ENCODE measurements at places on chromosomes 3 and 15.

DNA sequence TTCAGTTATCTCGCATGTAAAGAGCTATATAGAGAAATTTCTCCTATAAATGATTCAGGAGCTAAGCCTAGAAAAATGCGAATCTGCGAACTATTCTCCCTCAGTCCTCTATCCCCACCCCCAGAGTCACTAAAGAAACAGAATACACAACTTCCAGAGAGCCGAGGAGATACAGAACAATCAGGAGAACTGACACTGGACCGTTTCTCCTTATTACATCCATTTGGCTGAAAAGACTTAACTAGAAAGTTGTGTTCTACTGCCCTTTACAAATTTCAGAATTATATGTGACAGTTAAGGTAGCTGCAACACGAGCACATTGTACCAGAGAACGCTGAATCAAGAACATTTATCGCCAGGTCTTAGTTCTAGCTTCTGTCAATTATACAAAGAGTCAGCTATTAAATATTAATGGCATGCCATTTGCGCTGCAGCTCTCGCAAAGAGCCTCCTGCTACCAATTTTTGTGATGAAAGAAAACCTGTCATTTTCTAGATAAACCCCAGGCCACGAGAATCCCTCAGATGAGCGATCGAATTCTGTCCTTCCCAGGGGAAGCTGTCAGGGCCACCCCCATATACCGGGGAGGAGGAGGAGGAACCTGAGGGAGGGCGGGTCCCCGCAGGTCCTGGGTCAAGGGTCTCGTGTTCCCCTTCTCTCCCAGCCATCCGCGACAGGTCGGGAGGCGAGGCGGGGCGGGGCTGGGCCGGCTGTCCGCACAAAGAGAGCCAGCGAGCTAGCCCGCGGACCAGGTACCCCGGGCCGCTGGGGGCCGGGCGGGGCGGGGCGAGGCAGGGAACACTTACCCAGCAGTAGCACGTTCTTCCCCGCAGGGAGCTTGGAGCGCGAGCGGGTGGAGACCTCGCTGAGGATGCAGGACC, 878 bp downstream of the DYNC1LI1 start:
- peak; percentile 78 for DNase-seq

- DNase-seq = no peak
Measured at GRCh38 chr3:123791417-123791816, 92.7 kb downstream of the MYLK start.

DNA sequence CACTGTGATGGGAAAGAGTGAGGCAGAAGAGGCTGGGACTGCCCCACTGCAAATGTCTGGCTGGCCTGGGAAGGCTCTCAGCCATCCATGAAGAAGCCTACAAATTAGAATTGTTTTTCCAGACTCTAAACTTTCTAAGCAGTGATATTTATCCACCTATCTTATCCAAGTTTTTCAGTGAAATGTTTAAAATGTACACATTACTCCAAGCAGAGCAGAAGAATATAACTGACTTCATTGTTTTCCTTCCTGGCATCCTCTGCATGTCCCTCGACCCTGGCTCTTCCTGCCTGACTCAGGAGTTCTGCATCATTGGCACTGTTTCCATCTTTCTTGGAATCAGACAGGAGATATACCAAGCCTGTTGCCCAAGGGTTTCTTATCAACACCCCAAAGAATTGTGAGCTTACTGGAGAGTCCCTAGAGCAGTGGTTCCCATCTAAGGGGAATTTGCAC, 401.5 kb upstream of the PROK2 start:
- no peak for DNase-seq

- DNase-seq = no peak
Measured at GRCh38 chr3:73500321-73500720, 124.4 kb downstream of the PDZRN3 start.

GRCh38 chr15:44441095-44441501, 13.7 kb downstream of the CTDSPL2 start:
- no peak for DNase-seq

DNA sequence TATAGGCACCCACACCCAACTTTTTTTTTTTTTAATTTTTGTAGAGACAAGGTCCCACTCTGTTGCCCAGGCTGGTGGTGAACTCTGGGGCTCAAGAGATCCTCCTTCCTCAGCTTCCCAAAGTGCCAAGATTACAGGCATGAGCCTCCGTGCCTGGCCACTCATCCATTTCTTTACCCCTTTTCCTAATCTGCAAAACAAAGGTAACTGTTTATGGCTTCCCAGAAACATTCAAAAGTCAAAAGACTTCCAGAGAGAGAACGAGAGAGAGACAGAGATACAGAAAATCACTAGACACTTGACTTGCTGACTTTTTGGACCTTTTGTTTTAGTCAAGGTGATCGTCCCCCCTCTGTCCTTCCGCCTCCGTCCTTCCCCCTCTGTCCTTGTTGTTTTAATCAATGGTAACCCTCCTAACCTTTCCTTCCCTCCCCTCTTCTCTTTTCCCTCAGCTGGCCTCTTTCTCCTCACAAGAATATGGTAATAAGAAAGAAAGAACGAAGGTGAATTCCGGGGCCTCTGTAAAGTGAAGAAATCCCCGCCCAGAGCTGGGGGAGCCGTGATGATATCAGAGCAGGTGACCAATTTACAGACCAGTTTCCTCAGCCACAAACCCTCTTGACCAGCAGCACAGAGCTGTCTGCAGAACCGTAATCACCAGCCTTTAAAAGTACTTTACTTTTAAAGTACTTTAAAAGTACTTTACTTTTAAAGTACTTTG, 21.9 kb downstream of the KLHL6 start:
- DNase-seq = no peak

DNA sequence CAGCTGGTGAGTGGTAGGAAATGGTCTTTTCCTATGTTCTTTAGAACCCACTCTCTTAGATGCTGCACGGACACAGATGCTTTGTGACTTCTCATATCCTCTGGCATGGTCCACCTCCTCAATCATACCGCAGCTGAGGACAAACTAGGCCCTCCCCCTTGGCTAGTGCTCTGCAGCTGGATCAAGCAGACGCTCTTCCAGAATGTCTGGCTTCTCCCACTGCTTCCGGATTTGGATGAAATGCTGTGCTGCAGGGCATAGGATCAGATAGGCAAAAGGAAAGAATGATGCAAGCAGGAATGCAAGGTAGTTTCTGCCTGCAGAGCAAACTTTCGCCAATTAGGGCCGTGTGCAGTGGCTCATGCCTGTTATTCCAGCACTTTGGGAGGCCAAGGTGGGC, 75.7 kb upstream of the SLC4A7 start:
- DNase-seq = no peak

DNA sequence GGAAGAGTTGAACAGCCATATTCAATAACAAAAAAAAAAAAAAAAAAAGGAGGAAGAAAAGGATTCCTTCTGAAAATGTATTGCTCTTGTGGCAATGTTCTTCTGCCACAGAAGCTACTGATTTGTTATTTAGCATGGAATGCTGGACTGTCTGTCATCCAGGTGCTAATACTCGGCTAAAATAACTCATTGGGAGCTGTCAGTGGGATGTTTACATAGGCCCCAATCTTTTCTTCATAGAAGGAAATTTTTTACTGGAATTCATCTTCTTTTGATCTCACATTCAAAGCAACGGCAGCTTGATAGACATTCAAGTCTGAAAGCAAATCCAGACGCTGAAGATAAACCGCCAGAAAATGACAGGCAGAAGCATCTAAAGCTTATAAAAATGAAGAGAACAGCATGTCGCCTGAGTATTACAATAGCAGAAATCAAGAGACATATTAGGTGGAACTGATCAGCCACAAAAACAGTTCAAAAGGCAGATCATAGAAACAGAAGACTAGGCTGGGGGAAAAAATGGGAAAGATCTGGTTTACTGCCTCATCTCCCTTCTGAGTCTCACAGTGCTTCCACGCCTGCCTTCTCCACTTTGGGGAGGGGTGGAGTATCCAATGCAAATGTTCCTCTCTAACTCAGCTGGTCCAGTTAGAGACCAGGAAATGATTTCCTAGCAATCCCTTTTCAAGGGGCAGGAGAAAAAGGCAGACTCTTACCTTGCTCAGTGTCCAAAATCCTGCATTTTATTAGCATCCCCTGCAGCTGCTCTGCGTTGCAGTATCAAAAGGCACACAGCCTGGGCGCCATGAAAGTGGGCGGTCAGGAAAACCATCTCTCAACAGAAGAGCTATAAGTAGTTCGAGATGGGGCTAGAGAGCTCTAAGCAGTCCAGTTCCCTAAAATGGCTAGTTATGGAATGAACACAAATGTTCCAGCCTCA, 451.9 kb downstream of the FOXP1 start:
- DNase-seq = peak; percentile 64

DNA sequence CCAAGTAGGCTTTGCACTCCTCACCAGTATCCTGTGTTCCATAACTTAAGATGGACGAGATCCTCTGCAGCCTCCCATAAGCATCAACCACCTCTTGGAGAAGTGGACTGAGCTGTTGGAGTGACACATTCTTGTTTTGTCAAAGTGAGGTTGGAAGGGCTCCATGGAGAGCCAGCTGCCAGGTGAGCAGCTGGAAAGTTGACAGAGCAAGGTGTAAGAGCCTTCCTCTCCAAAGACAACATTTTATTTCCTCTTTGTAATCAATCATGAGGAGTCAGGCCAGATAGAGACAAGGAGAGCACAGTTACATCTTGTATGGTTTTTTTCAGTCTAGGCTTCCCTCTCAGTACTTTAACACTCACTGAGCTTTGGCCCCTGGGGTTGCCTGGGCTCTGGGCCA, 5.1 kb downstream of the ABI3BP start:
- no peak for DNase-seq

DNA sequence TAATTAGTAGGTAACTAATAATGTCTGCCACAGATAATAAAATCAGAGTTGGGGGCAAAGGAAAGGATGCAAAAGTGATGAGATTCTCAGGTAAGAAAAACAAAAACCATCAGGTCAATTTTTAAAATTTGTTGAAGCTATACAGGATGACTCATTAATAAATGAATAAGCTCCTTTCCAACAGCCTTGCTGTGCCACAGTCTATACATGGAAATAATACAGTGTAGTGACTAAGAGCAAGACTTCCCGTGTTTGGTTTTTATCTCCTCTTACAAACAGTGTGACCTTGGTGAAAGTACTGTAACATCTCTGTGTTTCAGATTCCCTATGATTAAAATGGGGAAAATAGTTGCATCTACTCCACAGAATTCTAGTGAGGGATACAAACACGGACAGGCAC, 331.6 kb downstream of the PYDC2 start:
- no peak for DNase-seq

DNA sequence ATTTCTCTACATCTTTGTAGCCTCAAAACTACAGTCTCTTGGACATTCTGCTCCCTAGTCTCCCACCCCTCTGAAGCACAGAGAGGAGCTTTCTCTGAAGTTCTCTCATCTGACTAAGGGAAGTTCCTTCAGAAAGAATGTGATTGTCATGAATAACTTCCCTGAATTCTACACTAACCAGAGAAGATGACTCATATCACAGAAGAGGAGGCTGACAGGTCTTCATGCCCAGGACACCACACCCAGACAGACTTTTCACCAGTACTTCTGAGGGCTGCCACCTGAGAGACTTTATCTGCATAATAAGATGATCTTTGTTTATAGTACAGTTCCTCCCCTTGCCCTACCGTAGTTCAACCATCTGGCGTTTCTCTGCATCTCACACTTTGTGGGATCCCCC, 52.8 kb downstream of the CDIN1 start:
- DNase-seq = no peak

DNA sequence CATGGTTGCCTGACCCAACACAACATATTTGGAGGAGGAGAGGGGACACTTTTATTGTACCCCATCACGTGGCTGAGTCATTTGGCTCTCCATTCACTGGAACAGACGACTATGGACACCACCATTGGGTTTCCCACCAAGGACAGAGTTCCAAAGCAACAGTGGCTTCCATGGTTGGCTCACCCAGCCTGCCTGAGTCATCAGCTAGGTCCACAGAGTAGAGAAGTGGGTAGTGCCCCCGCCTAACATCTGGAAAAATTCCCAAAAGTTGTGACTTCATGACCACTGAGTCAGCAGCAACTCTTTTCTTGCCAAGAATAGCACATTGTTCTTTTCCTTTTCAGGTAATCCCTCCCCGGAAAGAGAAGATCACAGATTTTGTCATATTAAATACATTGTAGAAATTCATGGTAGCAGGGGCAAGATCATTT, 3.0 kb upstream of the PPP1R2 start:
- no peak for DNase-seq

GRCh38 chr3:8458711-8459110, 42.9 kb upstream of the LMCD1 start:
- no peak for DNase-seq

DNA sequence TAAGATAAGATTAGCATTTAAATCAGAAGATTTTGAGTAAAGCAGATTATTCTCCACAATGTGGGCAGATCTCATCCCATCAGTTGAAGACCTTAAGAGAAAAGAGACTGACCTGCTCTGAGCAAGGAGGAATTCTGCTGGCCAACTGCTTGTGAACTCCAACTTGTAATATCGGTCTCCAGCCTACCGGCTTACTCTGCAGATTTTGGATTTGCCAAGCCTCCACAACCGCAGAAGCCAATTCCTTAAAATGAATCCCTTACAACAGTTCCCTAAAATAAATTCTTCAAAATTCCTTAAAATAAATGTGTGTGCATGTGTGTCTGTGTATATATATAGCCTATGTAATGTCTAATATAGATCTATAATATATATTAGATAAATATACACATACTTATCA, 107.4 kb upstream of the KLF13 start:
- no peak for DNase-seq
